ENCODE measurements at places on chromosomes 6 and 20.

- DNase-seq, result no peak
Observed at GRCh38 chr20:17928633-17929311, 39.8 kb downstream of the SNX5 start.

DNA sequence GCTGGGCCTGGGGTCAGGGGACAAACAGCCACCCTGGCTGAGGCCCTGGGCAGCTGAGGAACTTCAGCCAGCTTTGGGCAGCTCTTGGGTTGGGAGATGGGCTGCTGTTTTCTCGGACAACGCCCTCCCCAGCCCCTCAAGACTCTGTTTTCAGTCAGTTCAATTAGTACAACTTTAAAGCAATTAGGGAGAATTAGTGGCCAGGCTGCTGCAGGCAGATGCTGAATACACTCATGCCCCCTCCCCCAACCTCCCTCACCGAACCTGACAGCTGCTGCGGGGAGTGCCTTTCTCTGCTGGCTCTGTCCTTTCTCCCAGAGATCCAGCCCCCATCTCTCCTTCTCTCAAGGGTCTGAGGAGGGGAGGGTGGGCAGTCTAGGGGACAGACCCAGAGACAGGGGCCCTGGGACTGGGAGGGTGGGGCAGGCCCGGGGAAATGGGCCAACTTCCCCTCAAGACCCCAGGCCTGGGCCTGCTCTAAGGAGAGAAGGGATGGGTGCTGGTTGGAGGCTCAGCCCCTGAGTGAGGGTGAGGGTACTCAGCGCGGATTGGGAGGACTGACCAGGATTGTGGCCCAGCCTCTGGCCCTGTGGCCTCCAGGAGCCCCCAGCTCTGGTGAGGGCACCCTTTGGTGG is 17.8 kb upstream of the MYT1 start:
- no peak for DNase-seq

DNA sequence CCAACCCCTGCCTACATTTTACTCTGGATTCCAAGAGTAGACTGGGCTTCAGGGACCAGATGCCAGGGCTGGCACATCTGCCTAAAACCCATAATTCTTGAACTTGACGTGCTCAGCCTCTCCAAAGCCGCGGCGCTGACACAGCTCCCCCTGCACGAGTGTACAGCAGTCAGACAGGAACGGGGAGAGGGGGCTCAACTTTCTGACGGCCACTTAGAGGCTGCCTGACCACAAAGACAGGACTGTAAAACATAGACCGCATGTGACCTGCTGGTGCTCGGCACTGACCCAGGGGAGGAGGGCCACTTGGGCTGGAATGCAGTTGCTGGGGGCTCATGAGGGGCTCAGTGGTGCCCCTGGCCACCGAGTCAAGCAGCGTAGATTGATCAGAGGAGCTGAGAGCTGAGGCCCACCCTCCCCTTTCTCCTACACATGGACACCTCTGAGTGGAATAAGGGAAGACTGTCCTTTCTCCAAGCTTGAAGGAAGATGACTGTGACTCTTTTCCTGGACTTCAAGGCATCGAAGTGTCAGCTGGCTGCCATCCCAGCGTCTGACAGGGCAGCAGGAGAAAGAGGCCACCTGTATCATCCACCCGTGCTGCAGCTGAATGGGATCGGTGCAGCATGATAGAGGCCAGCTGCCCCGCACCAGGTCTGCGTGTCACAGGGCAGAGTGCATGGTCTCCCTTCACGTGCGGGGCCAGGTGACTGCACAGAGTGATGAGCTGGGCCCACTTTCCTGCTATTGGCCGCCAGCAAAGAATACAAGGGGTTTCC is 171.3 kb upstream of the AGPAT4 start:
- DNase-seq, result no peak

GRCh38 chr20:62596921-62597320 is 45.4 kb upstream of the SLCO4A1 start:
- DNase-seq, result no peak

- DNase-seq, result peak; percentile 54
Observed at GRCh38 chr6:125041740-125042459, 79.7 kb downstream of the RNF217 start.

DNA sequence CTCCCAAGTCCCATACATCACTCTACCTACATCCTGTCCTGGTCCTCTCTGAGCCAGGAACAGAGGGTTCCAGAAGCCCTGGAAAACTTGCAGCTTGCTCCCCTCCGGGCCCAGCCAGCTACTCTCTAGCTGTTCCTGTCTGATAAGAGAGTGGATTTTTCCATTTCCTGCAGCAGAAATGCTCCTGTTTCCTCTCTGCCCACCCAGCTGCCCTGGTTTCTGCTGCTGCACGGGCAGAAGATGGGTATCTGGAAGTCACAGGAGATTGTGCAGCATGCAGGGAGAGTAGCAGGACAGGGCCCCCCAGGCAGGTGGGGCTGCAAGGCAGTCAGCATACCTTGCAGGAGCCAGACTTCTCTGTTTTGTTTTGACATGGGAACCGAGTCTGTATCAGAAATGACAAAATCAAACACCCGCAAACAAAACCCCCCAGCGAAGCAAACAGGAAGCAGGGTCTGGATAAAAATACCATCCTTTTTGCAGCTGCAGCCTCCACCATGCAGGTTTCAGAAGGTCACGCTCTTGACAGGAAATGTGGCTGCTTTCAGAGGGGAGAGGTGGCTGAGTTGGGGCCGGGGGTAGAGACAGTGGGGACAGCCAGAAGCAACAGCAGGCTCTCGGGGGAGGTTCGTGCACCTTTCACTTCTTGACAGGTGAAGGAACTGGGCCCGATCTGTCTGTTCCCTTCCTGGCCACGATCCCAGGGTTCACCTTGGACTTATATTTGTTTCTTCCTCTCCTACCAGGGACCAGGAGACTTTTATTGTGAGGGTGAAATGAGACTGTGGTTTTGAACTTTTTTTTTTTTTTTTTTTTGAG is 50.8 kb upstream of the FAM83D start:
- no peak for DNase-seq

- no peak for DNase-seq
Observed at GRCh38 chr6:162157167-162157870, 570.2 kb downstream of the PRKN start.

Measured in cardiac muscle cell (in vitro differentiated cells and primary cell).